ENCODE measurements at places on chromosomes 16 and 17.

DNA sequence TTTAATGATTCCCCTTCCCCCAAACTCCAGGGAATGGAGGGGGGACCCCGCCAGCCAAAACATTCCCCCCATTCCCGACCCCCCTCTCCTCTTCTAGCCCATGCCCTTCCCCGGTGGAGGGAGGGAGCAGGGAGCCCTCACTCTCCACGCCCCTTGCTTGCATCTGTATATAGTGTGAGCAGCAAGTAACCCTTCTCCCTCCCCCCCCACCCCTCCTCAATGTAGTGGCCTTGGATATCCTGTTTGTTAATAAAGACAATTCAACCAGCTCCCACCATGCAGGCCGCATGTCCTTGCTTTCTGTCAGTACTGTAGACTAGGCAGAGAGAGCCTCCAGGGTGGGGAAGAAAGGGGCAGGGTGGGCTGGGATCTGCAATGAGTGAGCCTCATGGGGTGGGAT lies 1.6 kb upstream of the C17orf107 start:
- no peak for DNase-seq

DNA sequence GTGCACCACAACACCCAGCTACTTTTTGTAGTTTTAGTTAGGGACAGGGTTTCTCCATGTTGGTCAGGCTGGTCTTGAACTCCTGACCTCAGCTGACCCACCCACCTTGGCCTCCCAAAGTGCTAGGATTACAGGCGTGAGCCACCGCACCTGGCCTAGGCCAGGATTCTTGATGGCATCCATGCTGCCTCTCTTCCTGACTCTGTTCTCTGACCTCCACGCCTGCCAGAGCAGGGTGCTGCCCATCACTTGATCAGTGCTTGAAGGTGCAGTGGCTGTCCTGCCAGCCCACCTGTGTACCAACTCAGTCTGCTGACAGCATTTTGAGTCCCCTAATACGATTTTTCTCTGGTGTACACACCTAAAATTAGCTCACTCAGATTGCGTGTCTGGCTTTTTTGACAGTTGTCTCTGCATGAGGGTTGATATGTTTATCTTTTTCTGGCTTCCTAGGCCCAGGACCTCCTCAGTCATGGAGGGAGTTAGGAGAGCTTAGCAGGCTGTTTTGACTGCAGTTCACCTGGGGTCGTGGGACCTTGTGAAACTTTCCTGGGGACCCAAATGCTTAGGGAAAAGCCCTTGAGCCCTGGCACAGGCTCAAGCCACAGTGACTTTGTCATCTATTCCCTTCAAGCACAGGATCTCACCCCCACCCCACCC lies 5.9 kb downstream of the HAS3 start:
- no peak for DNase-seq

DNA sequence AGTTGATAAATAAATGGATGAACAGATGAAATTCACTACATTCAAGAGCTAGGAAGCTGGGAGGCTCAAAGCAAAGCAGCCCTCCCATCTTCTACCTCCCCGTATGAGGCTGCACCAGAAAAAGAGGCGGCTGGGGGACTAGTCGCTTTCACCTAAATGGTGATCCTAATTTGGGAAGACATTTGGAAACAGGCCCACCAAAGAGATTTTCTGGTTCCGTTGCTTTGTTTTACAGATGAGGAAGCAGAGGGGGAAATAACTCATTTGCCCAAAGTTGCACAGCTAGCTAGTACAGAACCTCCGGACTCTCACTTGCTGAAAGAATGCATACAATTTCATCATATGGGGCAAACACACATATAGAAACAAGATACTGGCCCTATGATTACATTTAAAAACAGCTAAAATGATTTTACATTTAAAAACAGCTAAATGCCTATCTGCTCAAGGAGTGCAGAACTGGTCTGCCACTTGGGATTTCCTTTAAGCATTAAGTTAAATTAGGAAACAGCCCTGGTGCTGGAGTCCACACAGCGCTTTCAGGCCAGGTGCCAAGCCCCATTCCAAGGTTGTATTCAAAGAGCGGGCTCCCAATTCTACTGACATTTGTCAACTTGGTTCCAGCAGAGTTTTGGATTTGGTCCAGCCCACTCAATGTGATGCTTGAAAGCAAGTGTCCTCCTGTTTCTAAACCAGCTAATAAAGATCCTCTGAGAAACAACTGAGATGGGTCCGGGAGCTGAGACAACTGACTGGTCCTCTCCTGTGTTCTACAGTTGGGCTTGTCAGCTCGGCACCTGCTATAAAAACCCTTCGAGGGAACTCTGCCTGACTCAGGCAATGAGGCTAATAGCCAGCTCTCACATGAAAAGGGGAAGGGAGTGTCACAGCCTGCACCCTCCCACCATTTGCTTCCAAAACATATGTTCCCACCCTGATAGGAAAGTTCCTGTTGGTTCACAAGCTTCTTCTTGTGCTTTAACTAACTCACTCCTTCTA lies 11.7 kb downstream of the ERN1 start:
- no peak for DNase-seq

GRCh38 chr16:27767971-27768591 lies 218.1 kb downstream of the KATNIP start:
- DNase-seq = no peak

DNA sequence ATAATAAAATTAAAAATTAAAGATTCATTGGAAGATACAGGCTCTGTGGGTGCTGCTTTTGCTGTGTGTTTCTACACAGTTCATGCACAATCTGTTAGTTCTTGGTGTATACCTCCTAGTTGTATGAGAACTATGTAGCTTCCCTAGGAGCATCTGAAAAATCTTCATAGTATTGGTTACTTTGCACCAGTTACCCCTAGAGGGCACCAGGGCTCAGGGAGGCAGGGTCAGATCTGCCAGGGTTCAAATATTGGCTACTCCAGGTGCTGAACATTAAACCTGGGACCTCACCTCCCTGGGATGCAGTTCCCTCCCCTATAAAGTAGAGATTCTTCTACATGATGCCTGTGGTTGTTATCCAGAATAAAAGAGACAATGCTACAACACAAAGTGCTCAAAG lies 583.0 kb upstream of the CDH11 start:
- no peak for DNase-seq

Data from SJSA1 (cell line).